ENCODE measurements at places on chromosomes 12 and 14.

- DNase-seq: no peak
Measured at GRCh38 chr12:113886721-113887120, 79.4 kb downstream of the RBM19 start.

DNA sequence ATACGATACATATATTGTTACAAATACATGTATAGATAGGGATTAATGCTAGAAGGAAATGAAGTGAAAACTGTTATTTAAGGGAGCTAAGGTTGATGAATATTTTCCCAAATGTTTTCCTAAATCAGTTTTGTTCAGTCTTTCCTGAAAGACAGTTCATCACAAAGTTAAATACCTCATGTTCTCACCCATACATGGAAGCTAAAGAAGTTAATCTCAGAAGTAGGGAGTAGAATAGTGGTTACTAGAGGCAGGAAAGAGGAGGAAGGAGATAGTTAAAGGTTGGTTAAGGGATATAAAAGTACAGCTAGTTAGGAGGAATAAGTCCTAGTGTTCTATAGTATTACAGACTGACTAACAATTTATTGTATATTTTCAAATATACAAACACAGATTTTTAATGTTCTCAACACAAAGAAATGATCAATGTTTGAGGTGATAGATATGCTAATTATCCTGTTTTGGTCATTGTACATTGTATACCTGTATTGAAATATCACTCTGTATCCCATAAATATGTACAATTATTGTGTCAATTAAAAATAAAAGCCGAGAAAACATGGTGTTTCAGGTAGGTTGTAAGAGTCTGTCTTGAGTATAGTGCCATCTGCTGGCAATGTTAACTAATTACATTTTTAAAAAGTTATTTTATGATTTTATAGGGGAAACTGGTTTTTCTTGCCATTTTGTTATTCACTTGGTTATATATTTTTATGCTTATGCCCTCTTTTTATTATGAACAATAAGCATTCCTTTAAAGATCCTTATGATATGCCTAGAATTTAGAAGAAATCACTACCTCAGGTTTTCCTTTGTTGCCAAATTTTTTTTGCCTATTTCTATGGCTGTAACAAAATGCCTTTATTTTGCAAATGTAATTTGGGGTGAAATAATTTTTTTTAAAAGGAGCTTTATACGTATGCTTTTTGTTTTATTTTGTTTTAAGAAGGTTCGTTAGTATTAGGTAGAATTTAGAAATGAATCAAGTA is 26.9 kb downstream of the ZDHHC17 start:
- DNase-seq: peak; percentile 69

DNA sequence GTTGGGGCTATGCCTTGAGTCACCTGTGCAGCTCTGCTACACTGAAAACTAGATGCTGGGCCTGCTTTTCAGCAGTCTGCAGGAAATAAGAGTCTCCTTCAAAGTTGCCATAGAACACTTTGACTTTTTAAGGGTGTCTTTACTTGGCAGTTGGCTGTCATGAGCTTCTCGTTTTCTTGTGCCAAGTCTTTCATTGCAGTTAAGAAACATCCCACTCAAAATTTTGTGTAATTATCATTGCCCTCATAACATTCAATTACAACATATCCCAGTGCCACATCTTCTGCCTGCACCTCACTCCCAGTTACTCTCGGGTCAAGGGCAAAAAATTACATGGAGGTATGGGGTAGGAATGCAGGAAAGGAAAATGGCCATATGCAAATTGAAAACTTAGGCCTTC is 29.1 kb downstream of the GPR65 start:
- no peak for DNase-seq

GRCh38 chr12:85836197-85837090 is at the start of gene RASSF9:
Gene RASSF9 (minus strand): TSS chr12:85836409. CDS start chr12:85836201, 208 bp downstream.
- DNase-seq: no peak

DNA sequence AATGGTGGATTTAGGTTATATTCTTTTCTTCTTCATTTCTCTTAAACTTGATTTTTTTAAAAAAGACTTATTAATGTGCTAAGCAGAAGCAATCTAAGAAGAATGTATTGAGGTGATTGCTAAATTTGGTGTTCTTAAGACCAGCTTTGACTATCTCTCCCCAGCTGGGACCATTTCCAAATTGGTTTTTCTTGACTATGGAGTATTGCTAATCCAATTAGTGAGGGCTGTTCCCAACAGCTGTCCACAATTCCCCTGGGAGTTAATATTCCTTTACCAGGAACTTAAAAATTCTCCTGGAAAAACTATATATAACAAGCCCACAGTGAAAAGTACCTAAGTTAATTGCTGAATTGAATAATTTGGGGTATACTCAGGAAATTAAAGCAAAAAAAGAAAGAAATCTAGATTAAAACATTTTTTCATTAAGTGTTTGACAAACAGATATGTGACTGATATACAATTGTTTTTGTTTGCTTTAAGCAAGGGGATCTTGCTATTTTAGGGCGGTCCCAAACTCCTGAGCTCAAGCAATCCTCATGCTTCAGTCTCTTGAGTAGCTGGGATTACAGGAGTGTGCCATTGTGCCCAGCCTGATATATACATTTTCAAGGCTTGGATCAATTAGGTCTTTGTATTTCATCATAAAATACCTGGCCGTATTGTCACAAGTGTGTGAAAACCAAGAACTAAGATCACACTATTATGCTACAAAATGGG is 105.0 kb downstream of the FAR2 start:
- peak; percentile 86 for DNase-seq

Measured in NCI-H2171 treated with DMSO at 0.1 percent for 48 hours (cell line).